ENCODE measurements at places on chromosomes 1 and 21.

DNA sequence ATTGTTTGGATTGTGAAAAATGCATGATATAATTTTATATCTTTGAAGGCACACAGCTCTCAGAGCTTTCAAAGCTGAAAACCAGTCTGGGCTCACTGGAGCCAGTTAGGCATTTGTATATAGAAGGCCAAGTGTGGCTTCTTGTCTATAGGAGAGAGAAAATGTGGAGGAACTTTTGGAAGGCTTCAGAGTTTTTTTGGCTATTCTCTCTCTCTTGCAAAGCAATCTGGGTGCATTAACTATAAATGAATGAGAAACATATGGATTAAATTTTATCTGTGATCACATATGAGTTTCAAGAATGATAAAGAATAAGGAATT lies 216.7 kb upstream of the HOOK1 start:
- no peak for DNase-seq

GRCh38 chr21:45322231-45322959 lies 34.7 kb upstream of the POFUT2 start:
- DNase-seq = no peak

DNA sequence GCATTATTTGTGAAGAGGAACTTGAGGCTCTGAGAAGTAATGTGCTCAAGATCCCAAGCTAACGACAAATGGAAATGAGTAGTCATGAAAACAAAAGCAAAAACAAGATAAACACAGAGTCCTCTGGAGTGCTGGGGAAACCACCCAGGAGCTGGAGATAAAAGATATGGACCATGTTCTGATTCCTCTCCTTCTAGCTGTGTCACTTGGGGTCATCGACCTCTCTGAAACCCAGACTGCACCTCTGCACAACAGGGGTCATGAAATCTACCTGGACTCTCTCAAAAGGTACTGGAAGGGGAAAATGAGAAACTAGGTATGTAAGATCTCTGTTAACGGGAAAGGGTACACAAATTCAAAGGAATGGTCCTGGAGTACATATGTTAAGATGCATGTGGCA lies 6.5 kb downstream of the PGLYRP4 start:
- no peak for DNase-seq

- DNase-seq = no peak
These were observed 9.5 kb downstream of the PLXNA2 start for GRCh38 chr1:208234721-208235120.

- no peak for DNase-seq
These were observed 24.4 kb downstream of the MPZL1 start for GRCh38 chr1:167746013-167746672.

DNA sequence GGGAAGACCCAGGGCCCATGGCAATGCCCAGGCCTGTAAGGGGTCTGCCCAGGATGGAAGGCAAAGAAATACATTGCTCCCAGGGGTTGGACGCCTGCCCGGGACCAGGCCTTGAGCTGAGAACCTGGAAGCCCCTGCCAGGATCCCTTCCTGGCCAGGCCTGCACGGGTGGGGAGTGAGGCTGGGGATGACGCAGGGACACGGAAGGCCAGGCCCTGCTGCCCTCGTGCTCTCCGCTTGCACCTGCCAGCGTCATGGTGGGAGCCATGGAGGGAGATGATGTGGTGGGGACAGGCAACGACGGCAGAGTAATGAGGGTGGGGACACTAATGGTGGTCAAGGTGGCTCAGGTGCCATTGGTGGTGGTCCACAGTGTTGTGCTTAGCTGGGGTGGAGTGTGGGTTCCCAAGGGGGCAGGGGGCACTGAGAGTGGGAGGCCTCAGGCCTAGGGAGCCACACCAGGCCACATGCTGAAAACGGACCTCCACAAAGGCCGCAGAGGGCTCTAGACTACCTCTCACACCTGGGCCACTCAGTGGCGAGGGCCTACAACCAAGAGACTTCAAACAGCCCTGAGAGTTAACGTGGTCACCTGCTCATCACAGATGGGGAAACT lies 4.3 kb downstream of the HES3 start:
- no peak for DNase-seq

DNA sequence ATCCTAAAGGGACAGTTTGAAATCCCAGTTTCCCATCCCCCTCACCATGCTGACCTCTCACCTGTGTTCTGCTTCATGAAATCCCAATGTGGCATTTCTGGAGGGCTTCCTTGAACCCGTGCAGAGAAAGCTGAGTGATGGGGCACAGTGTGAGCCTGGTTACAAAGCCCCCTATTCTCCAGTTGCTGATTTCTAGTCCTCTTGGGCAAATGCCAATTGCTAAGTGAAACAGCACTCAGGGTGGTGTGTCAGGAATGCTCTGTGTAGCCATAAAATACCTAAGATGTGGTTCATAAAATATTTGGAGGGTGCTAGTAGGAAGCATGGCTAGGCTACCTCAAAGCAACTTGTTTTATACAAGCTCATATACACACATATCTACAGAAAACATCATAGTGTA lies 32.0 kb downstream of the SUSD4 start:
- no peak for DNase-seq

DNA sequence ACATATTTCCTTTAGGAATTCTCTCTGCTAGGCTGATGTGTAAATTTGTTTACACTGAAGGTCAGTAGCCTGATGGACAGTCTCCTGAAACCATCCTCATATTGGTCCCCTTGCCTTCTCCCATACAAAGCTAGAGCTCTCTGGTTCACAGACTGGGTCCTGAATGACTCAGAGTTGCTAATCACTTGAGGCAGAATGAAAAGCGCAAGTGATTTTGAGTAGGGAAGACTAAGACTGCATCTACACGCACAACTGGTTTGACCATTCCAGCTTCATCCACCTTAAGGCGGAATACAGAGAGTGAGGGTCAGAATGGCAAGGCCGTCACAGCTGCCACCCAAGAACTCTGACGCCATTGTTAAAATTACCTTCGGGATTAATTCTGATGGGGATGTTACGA lies 70.2 kb upstream of the KIF26B start:
- DNase-seq = no peak

GRCh38 chr1:64711266-64711665 lies 33.6 kb upstream of the RAVER2 start:
- DNase-seq = no peak

GRCh38 chr1:189431447-189431846 lies 1046.2 kb downstream of the BRINP3 start:
- no peak for DNase-seq

DNA sequence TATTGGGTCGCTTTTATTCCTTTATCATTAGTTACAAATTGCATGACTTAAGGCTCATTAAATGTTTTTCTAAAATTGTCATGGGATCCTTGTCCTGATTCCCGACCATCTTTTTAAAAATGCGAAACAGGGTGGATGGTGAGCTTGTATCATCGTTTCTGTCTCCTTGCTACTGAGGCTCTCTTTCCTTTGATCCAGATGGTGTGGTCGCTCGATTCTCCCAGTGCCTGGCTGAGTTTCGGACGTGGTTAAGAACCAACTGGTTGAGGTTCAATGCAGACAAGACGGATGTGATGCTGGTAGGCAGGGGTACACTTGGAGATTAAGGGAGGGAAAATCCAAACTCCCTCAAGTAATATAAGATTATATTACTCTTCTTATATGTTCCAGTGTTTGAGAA lies 1.2 kb downstream of the MIER1 start:
- no peak for DNase-seq

DNA sequence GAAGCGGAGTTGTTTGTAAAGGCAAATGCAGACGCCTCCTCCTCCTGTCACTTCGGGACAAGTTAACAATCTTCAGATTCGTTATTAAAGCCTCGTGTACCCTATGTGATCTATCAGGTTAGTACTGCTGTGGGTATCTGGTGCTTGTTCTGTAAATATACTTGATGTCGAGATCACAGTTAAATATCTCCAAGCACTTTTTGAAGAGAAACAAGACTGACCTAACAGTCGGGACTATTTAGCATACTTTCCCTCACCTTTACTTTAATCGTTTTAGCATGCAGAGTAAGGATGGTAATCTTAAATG lies 710 bp downstream of the KLHL20 start:
- DNase-seq = no peak

DNA sequence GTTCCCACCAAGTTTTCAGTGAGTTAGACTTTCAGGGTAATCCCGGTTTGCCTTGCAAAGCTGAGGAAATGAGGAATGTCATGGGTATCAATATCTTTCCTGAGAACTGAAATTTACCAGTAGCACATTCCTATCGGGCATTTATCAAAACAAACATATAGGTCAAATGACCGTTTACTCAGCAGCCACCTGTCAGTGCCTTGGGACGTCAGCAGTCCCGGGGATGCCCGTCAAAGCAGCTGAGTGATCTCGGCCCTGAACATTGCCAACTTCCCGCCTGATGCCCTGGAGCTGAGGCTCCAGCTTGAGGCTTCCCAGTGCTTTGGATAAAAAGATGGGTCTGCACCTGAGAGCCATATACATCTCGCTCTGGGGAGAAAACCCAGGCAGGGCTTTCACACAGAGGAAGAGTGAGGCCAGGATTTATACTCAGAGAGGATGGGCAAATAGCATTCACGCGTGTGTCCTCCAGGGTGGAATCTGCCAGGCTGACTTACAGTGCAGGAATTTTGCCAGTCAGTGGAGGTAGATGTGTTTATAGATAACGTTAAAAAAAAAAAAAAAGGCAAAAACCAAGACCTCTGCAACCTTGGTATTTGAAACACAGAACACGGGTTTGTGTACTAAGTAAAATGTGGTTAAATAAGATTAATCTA lies 435.7 kb upstream of the VAMP3 start:
- peak; percentile 17 for DNase-seq

- DNase-seq = no peak
These were observed 6.3 kb downstream of the OBSCN start for GRCh38 chr1:228213917-228214808.

DNA sequence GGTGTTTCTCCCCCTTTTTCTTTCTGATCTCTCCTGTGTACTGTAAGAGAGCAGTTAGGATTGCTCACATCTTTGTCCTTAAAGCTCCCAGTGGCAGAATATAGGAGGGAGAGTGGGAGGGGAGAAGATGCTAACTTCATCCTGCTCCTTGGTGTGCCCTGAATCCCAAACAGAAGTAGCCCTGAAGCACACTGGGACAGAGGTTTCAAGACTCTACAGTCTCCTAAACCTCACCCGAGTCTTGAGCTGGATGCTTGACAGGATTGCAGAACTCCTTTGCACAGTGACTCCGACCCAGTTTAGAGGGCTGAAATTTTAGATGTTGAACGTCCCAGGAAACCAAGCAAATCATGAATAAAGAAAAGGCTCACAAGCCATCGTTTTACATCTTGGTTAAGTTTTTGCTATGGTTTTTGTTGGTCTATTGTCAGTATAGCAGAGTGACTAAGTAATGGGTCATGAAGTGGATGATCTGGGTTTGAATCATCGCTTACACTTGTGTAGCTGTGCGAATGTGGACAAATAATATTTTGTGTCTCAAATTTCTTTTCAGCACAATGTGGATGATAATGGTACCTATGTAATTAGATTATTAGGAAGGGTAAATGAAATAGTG lies 37.5 kb downstream of the XCL2 start:
- no peak for DNase-seq

- DNase-seq = no peak
These were observed 22.3 kb upstream of the FAM78B start for GRCh38 chr1:166189126-166189525.

GRCh38 chr1:48003741-48004531 lies 6.8 kb upstream of the TRABD2B start:
- peak; percentile 57 for DNase-seq

DNA sequence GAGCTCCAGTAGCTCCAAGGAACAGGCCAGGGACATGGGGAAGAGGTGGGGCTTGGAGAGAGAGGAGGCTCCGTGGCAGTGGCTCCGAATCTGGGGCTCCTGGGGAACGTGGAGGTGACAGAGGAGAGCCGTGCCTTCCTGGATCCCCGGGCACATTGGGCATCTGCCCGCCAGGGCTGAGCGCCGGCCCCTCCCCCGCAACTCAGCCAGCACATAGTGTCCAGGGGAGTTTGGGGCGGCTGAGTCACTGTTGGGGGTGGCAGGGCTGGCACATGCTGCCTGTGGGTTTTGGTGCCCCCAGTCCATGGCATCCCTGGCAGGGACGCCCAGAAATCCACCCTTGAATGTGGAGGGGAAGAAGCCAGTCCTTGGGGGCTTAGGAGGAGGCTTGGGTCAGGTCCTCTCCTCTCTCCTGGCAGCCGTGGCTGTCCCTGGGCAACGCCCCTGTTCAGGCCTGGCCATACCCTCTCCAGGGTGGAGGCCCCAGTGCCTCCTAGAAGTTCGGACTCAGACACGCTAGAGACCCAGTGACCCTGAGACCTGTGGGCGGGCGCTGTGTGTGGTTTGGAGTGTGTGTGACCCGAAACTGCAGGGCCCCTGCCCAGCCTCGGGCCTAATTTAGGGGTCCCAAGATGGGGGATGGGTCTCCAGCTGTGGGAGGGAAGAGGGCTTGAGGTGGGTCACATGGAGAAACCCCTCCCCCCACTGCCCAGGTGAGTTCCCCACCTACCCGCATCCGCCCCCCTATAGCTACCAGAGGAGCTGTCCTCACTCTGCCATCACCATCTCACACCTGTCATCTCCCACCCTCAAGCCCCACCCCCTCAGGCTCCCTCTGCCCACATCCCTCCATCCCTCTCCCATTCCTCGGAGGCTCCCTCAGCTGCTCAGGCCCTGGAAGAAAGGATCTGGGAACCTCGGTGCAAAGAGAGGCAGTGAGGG lies 1.6 kb downstream of the HSPB7 start:
- no peak for DNase-seq

DNA sequence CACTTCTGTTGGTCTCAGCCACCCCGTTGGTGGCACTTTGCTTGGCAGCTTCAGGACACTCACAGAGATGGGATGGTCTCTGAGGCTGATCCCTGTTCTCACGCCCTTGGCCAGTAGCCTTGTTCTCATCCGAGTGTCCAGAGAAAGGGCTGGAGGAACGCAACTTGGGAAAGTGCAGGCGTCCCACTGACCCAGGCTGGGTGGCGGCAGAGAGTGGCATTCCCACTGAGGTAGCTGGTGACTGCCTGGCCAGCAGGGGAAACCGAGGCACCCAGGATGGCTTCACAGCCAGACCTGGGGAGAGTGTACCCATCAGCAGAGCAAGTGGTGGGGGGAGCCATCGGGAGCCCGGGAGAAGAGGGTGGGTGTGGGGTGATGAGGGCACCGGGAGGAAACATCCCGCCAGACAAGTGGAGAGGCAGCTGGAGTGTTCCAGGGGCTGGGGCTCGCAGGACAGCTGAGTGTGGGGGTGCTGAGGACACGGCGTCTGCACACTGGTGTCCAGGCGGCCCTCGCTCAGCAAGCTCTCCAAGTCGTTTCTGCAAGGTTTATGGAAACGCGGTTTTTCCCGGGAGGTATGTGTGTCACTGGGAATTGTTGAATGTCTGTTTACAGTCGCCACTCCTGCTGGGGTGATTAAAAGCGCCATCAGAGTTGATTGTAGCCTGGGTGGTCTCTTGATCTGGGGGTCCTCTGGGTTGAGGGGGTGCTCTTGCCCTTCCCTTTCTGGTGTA lies 97.8 kb downstream of the SIK1 start:
- DNase-seq = no peak

Measured in NCI-H345 (cell line).